ENCODE measurements at places on chromosomes 4 and X.

DNA sequence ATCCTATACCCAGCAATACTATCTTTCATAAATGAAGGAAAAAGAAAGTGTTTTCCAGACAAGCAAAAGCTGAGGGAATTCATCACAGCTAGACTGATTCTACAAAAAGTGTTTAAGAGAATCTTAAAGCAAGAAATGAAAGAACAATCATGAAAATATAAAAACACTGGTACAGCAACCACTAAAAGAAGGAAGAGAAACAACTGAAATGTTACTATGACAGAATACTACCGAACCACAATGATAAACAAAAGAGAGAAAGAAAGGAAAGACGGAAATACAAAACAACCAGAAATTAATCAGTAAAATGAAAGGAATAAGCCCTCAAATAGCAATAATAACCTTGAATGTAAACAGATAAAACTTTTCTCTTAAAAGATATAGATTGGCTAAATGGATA, 110.8 kb upstream of the AFF2 start:
- no peak for DNase-seq

DNA sequence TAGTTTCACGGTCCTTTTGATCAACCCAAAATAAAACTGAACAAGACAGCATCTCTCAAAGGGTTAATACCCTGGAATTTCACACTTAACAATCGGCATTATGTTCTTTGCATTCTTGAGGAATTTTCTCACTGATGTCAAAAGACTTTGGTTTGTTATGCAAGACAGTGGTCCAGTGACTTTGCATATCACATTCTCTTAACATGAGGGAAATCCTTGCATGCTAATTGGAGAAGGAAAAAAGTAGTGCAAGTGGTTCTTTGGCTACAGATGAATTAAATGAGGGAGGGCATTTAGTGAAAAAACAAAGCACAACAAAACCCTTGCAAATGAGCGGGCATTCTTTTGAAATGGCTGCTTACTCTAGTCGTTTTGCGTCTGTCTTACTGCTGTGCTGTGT, 105.1 kb upstream of the LIMCH1 start:
- peak; percentile 61 for DNase-seq

- DNase-seq, result no peak
These were observed 102.9 kb upstream of the TNIP3 start for GRCh38 chr4:121266982-121267381.

DNA sequence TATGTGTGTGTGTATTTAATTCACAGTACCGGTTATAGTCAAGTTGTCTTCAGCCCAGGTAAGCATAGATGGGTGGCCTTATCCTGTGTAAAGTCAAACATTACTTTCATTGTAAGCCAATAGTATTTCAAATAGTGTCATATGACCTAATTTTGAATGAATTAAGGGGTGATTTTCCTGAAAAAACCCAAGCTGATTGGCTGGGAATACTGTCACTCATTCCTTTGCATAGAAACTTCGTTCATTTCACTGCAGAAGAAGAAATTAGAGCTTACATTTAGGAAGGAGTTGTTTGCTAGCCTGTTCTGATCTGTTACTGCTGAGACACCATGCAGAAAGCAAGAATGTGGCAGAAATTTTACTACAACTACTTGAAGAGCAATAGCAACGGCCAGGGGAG, 45.4 kb downstream of the SMARCAD1 start:
- no peak for DNase-seq

DNA sequence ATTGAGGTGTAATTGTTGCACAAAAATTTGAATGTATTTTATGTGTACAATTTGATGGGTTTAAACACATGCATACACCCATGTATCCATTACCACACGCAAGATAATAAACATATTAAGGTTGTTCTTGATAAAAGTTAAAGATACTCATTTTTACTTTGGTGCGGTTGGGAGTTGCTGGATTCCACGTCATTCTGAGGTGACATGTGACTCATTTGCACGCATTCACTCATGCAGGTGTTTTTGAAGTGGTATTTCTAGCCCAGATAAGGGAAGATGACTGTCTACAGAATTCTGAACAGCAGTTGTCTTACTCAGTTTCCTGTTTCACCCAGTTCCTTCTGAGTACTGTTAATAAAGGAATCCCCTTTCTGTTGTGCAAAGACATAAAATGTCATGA, 142.0 kb downstream of the RTL3 start:
- DNase-seq, result no peak

DNA sequence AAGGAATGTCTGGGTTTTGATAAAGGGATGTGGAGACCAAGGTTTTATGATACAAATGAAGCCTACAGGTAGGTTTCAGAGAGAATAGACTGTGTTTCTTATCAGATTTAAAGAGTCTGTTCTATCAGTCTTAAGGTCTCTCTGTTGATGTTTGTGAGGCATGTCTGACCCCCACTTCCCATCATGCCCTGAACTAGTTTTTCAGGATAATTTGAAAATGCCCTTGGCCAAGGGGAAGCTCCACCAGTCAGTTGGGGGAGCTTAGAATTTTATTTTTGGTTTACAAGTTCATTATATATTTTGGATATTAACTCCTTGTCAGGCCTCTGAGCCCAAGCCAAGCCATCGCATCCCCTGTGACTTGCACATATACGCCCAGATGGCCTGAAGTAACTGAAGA, 18.6 kb downstream of the C4orf51 start:
- DNase-seq, result no peak

DNA sequence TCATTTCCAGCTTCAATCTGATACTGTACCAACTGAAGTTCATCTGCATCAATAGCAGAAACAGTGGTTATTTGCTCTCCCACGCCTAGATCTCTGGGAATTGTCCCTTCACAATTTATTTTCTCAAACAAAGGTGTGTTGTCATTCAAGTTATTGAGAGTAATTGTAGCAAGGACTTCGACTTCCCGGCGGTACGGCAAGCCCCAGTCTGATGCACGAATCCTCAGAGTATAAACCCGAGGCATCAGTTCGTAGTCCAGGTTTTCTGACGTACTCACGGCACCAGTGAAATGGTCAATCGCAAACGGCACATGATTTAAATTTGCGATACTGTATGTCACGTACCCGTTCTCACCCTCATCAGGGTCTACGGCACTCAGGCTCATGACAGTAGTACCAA, 15.7 kb downstream of the FAT1 start:
- no peak for DNase-seq

- DNase-seq, result no peak
These were observed 46.8 kb downstream of the MXRA5 start for GRCh38 chrX:3299636-3300035.

DNA sequence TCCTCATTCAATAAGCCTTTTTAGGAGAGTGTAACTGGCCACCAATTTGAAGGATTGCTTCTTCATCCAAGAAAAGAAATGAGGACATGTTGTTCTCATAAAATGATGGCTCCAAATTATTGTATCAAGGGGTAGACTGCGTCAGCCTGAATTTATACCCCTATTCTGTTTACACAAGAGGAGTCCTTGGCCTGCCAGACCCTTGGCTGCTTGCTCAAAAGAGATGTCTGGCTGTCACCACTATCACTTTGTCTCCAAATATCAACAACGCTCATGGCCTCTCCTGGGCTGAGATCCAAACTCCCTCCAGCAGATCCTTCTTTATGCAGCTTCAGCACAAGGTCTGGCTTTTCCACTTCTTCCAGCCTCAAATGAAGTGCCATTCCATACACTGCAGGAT, 127.9 kb downstream of the OR13H1 start:
- no peak for DNase-seq

GRCh38 chrX:71638409-71638808, 20.1 kb upstream of the CXCR3 start:
- DNase-seq, result no peak

- no peak for DNase-seq
These were observed 447.7 kb upstream of the CTSO start for GRCh38 chr4:156401371-156401770.

DNA sequence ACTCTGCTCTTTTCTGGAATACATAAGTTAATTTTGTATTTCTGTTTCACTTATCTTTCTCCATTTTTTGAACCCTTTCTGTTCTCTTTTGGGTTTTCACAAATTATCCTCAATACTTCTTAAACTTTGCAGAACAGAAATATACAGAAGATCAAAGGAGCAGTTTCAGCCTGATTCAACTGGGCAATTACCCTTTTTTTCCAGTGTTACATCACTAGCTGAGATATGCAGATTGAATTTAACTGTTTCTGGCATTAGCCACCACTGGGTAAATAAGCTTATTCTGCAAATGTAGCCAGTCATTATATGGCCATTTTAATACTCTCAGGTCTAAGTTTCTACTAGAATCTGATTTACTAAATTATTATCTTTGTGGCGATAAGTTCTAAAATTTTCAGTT, 66.9 kb upstream of the GRID2 start:
- DNase-seq, result no peak

GRCh38 chr4:12137575-12137974, 708.9 kb upstream of the HS3ST1 start:
- peak; percentile 33 for DNase-seq

GRCh38 chr4:54558889-54559677, 98.7 kb upstream of the KIT start:
- DNase-seq, result no peak

- no peak for DNase-seq
These were observed 13.3 kb downstream of the IDS start for GRCh38 chrX:149491812-149492211.

- no peak for DNase-seq
These were observed 4.0 kb upstream of the TMEM156 start for GRCh38 chr4:39036172-39036571.

DNA sequence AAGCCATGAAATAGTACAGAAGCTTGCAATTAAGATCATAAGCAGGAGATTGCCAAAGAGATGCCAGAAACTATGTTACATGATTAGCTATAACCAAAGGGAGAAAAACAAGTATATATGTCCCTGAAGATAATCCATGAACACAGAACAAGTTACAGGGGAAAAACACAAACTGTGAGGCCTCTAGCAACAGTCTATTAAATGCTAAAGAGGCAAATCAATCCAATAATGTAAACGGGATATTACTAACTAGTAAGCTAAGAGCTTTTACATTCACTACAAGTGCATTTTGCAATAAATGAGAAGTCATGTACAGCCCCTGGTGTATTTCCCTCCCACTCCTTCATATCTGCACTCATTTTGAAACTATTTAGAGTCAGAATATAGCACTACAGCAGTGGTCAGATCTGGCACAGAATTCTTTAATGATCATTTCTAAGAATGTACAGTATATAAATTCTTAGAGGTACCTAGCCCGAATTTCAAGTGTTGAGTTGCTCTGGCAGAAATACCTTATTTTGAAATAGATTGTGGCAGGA, 449.8 kb upstream of the SMIM31 start:
- DNase-seq, result no peak

Measured in NCI-H1048 (cell line).